ENCODE measurements at places on chromosomes 12 and 14. TPM values are rescaled to one million over a fixed set of nuclear protein-coding genes. Genes with fewer than 3 reads are reported as not detected.

GRCh38 chr12:48351022-48351708 lies 446 bp upstream of the ZNF641 start:
- DNase-seq = no peak

Gene MYO1A
- 2.1 TPM for total RNA-seq

- no peak for DNase-seq
These were observed 189.5 kb downstream of the KITLG start for GRCh38 chr12:88390811-88391210.

DNA sequence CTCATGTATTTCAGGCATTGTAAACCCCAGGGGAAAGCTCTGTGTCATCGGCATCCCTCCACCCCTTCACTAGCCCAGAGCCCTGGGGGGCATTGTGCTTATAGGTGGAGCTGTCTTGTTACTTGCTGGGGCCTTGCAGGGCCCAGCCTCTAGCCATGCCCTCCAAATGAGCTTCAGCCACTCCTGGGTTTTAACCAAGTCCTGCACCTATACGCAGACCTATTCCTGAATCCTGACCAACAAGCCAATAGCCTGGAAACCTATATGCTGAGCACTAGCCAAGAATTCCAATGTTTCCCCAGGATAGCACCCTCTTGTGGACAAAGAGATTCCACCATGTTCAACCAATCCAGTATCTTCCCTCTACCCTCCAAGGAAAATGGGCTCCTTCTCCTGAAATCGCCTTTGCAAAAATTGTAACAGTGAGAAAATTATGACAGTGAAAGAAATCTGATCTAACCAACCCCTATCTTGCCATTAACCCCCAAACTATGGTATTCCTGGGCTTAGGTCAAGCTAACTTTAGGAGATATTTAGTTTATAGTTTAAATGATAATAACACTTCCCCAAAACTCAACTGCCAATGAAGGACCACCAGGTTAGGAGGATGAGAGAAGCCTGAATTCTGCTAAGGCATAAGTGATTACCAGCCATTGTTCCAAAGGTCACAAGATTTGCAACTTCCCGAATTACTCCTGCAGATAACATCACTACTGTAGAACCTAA lies 55.5 kb downstream of the TTC7B start:
- no peak for DNase-seq

GRCh38 chr12:8948701-8949341 lies 624 bp downstream of the M6PR start:
- DNase-seq = no peak

- no peak for DNase-seq
These were observed 46.0 kb upstream of the PLEKHG6 start for GRCh38 chr12:6264402-6265037.

DNA sequence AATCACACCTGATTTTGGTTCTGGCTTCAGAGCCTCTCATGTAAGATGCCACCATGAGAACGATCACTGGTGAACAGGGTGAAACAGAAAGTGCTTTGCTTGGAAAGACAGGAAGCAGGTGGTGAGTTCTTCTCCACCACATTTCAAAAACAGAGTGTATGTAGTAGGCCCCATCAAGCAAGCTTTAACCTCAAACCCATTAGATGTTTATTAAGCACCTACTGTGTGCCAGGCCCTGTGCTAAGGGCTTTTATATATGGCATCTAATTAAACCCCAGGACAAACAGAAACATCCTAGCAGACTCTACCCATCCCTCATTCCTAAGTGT lies 47.8 kb upstream of the MED13L start:
- no peak for DNase-seq

DNA sequence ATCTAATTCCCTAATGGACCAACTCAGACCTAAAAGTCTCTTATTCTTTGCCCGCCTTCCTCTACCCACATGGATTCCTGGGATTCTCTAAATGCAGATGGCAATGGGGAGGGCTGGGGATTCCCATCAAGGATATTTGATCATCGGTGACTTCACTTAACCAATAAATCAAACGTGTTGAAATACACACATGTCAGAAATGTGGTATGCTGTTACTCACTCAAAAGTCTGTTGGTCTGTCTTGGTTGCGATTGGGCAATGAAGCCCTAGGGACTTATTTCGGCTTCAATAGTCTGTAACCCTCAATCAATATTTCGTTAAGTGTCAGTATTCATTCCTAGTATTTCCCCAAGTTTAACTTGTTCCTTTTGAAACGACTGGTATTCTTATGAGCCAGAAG lies 117.2 kb upstream of the DIO3 start:
- DNase-seq = no peak

Gene GALNT8
- 0.71 TPM for total RNA-seq

Gene CLEC4D
- not detected for total RNA-seq

DNA sequence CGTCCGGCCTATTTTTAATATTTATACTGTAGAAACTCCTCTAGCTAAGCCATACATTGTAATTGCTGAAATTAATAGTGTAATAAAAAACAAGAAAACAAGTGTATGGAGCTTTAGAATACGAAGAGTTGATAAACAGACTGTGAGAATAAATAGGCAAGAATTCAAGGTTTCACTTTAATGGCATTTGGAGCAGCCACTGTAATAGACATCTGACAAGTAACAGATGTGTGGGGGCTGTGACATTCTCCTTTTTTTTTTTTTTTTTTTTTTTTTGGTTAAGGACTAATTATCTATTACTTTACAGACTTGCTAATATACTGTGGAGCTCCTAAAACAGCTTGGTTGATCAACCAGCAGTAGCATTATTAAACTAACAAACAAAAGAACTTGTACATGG lies 42.1 kb upstream of the CFAP54 start:
- no peak for DNase-seq

- no peak for DNase-seq
These were observed 71.6 kb downstream of the OTOGL start for GRCh38 chr12:80170915-80171314.

- peak; percentile 17 for DNase-seq
These were observed 55.9 kb upstream of the DIO3 start for GRCh38 chr14:101505236-101505970.

- DNase-seq = no peak
These were observed 5.8 kb upstream of the C12orf75 start for GRCh38 chr12:105324704-105325103.

Gene DNAI7
- total RNA-seq = not detected

Gene TSPAN9
- total RNA-seq = 0.42 TPM

DNA sequence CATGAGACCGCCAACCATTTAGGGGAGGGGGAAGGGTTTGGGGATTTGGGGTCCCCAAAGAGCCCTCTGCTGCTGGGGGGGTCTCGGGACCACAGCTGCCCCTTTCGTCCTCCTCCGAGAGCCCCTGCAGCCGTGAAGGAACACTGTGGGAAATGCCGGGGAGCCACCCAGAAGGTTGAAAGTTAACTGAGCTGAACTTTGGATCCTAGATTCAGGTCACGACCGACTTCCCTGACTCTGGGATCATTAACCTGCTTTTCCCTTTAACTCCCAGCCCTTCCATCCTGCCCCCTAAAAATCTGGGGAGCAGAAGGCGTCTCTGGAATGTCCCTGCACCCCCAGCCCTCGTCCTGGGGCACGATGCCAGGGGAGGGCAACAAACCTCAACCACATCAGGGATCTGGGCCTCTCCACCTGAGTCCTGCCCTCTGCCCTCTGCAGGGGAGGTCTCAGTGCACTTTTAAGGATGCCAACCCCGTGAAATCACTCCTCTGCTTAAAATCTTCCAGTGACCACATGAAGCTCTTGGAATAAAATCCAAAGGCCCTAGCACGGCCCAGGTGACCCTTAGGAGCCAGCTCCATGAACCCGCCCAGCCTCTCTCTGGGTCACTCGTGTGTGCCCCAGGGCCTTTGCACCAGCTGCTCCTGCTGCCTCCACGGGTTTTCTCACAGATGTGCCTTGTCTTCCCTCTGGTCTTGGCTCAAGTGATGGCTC lies 95.0 kb downstream of the RFLNA start:
- no peak for DNase-seq

Gene ACVRL1
- total RNA-seq = not detected

Gene PROX2
- total RNA-seq = 0.28 TPM

GRCh38 chr12:133130808-133131128 lies 341 bp downstream of the ZNF10 start:
- DNase-seq = peak; percentile 63

DNA sequence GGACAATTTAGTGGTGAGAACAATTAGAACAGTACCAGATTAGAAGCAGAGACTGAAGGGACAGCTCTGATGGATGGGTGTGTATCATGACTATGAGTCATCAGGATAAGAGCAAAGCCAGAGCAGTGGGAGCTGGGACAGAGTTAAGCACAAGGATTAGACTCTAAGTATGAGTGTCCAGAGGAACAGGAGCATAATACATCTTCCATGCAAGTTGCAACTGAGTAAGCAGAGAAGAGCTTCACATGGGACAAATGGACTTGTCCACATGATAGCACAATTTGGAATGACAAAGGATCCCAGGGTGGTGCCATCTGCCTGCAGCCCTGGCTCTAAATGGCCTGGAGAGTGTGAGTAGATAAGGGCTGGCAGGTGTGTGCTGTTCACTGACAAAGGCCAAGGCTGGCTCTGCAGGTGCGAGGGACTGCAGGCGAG lies 226.4 kb upstream of the CAND1 start:
- no peak for DNase-seq

Gene SLC6A12
- not detected for total RNA-seq

Gene TAS2R7
- not detected for total RNA-seq

DNA sequence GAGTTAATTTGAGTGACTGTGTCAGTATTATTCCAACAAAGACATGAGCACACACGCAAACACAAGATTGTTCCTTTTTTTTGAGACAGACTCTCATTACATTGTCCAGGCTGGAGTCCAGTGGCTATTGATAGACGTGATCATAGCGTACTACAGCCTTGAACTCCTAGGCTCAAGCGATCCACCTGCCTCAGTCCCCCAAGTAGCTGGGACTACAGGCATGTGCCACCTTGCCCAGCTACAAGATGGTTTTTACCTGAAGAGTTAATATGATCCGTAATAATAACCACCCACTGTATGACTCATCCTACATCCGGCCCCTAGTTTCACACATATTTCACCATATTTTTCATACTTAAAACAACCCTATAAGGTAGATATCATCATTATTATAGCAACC lies 26.8 kb downstream of the BCAT1 start:
- DNase-seq = no peak

Gene CLEC9A
- not detected for total RNA-seq

Gene PTPRQ
- not detected for total RNA-seq

DNA sequence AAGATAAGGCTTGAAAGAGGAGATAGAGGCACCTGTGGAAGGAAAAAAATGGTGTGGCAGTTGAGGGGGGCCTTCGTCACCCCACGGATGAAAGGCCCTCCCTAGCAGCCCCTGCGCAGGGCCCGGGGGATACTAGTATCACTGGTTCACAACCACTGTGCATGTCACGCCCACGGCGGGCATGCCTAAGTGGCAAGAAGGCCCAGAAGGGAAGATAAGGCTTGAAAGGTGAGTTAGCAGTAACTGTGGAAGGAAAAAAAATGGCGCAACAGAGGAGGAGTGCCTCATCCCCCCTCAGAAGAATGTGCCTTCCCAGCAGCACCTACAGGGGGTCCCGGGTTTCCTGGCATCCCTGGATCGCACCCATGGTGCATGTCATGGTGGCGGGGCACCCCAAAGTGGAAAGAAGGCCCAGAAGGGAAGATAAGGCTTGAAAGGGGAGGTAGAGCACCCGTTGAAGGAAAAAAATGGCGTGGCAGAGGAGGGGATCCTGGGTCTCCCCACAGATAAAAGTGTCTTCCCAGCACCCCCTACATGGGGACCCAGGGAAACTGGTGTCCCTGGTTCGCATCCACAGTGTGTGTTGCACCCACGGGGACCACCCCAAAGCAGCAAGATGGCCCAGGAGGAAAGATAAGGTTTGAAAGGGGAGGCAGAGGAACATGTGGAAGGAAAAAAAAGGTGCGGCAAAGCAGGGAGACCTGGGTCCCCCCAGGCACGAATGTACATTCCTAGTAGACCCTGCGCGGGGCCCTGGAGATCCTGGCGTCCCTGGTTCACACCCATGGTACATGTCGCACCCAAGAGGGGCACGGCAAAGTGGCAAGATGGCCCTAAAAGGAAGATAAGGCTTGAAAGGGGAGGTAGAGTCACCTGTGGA lies 279.2 kb downstream of the ALG10 start:
- DNase-seq = no peak

Gene ASIC1
- total RNA-seq = 31.3 TPM

GRCh38 chr14:20164462-20164861 lies 25.8 kb downstream of the OR4N5 start:
- no peak for DNase-seq

DNA sequence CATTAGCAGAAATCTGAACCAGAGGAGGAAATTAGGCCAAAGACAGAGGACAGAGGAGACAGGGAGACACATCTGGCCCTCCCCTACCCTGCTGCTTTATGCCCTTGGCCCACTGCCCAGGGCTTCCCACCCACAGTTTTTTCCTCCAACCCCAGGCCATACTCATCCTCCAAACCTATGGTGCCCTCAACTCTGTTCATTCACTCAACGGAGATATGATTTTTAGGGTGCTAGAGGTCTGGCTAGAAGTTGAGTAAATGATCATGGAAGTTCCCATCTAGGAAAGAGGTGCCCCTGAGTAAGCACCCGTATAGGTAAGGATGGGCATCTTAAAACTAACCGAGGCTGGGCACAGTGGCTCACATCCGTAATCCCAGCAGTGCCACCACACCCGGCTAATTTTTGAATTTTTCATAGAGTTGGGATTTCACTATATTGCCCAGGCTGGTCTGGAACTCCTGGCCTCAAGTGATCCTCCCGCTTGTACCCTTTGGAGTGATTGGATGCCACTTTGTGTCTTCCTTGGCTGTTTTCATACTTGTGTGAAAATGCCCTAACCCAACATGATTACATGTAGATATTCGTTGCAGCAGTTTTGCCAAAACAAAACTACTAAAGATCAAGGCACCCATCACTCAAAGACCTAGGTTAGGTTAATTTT lies 4.4 kb downstream of the KRT18 start:
- no peak for DNase-seq

- no peak for DNase-seq
These were observed 15.1 kb downstream of the CYP46A1 start for GRCh38 chr14:99699085-99699760.

DNA sequence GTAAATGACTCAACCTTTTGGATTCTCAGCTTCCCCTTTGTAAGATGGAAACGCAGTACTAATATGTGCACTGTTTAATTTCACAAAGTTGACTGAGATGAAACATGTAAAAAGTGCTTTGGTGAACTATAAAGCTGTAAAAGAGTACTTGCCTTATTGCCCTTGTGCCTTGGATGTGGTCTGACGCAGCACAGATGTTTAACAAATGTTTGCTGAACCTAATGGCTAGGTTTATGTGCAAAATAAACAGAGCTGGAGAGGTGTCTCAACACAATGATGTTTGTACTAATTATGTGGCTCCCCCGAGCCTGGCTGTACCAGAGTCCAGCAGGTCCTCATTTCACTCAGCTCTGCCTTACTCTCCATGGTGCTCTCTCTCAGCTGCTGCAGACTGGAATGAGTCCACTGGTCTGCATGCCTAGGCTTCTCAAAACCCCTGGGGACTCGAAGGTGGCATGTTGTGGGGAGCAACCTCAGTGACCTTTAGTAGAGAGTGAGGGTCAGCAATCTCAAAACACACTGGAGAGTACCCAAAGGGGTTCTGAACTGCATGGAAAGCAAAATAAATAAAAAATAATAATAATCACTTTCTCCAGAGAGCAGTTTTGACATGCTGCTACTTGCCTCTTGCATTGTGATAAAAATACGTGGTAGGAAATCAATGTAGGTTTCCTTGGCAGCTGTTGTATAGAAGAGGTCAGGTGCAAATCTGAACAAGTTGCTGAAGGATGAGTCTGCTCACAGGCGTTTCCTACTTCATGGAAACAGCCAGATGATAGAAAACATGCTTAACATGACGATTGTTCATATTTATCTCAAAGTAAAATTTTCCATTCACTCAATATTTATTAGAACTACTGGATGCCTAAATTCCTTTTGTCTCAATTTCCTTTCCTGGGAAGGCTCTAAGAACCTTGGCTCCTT lies 8.5 kb upstream of the AMIGO2 start:
- no peak for DNase-seq
